ENCODE measurements at places on chromosomes 12 and 14.

DNA sequence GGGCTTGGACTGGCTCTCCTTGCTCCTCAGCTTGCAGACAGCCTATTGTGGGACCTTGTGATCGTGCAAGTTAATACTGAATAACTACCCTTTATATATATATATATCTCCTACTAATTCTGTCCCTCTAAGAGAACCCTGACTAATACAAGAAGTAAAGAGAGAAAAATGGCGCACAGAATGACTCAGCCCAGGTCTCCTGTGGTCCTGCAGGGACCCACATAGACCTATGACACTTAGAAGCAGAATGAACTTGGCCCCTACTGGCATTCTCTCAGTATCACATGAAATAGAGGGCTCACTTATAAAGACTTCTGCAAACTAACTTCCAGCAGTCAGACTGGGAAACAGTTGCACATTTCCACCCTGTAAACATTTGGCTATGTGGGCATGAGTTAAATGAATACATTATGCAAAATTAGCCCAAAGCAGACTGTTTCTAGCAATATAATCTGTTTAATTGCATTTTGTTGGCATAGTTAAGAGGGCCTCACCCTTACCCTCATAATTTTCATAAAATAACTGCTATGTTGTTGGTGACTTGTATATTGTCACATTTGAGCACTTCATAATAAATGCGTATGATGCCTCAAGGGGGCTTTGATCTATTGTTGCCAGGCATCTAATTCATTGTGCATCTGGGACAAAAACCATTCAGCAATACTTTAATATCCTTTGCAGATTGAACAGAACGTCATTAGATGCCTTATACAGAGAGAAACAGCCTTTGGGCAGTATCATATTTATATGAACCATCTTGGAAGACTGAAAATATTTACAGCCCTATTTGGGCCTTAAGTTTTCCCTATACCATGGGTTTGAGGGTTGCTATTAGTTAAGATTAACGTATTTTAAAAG, 349.7 kb upstream of the DIO2 start:
- no peak for DNase-seq

- DNase-seq, result no peak
Measured at GRCh38 chr14:90963343-90963742, 97.1 kb downstream of the RPS6KA5 start.

DNA sequence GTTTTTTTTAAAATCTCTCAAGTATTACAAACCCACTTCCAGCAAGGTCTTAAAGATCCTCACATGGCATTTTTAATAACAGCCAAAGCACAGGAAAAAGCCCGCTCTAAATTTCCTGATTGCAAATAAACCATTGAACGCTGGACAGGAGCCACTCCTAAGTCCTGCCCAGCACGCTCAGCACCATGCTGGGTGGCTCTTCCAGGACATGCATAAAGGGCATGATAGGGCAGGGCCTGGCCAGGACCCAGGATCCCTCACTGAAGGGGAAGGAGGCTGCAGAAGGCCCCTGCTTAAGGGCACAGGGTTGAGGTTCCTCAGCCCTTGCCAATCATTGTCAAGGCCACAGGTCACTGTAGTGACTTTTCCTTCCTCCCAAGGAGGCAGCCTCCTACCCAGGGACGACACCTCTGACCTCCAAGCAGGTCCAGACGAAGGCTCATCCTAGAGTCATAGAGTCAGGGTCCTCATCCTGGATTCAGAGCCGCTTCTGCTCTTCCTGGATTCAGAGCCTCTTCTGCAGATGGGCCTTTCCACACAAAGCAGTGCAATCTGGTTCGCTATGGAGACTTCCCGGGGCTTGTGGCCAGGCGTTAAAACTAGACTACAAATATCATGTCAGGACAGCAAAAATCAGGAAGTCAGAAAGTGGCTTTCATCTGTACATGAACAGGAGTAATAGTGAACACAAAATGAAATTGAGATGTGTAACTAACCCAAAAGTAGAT, 123.8 kb downstream of the GCH1 start:
- DNase-seq, result no peak

GRCh38 chr14:87869619-87870583, 123.1 kb downstream of the GALC start:
- DNase-seq, result no peak

- DNase-seq, result no peak
Measured at GRCh38 chr14:93316716-93317115, 16.1 kb downstream of the BTBD7 start.

- DNase-seq, result no peak
Measured at GRCh38 chr14:34615507-34615906, 14.4 kb downstream of the SNX6 start.

- no peak for DNase-seq
Measured at GRCh38 chr14:105582639-105583038, 56.3 kb downstream of the TMEM121 start.

GRCh38 chr12:108575199-108575912, 13.0 kb downstream of the ISCU start:
- DNase-seq, result no peak

GRCh38 chr12:123815968-123816367, 53.9 kb downstream of the DNAH10 start:
- no peak for DNase-seq

- peak; percentile 53 for DNase-seq
Measured at GRCh38 chr14:74514471-74514941, 20.9 kb downstream of the ISCA2 start.

- DNase-seq, result no peak
Measured at GRCh38 chr14:94770815-94771157, 873 bp upstream of the GSC start.

- DNase-seq, result no peak
Measured at GRCh38 chr14:79967453-79967852, 243.9 kb downstream of the DIO2 start.

DNA sequence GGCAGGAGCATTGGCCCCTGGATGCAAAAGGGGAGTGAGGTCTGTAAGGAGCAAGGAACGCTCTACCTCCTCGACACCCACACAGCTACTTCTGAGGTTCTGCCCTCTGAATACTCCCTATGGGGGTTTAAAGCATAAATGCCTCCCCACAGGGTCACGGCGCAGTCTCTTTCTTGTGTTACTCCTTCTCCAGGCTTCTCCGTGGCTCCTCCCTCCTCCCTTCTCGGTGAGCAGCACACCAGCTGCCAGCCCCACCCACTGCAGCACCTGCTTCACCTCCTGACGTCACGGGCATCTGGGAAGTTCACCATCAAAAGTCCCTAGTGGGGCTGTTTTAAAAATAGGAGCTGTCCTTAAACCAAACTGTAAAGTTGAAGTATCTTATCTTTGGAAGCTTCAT, 67.3 kb downstream of the SPTB start:
- DNase-seq, result no peak

- no peak for DNase-seq
Measured at GRCh38 chr12:24198936-24199671, 249.6 kb upstream of the SOX5 start.

Measured in hepatic stellate cell (primary cell).